ENCODE measurements at places on chromosomes 2 and 18. TPM values are rescaled to one million over a fixed set of nuclear protein-coding genes. Genes with fewer than 3 reads are reported as not detected.

CCDC121 gene
- 0.20 TPM for total RNA-seq

MC2R gene
- total RNA-seq: not detected

ABCG5 gene
- total RNA-seq: not detected

MYO7B gene
- total RNA-seq: not detected

MRPL44 gene
- 42.6 TPM for total RNA-seq

ALK gene
- not detected for total RNA-seq

LCT gene
- total RNA-seq: 0.48 TPM

ESPNL gene
- not detected for total RNA-seq

C2orf15 gene
- total RNA-seq: 0.92 TPM

REG1B gene
- total RNA-seq: not detected

GRCh38 chr2:28394331-28394877 is 1.7 kb downstream of the FOSL2 start:
- DNase-seq: peak; percentile 42

- DNase-seq: no peak
These were observed 23.8 kb downstream of the SMAD4 start for GRCh38 chr18:51053814-51054213.

- no peak for DNase-seq
These were observed 789.7 kb upstream of the SLC39A10 start for GRCh38 chr2:194867328-194867727.

DNA sequence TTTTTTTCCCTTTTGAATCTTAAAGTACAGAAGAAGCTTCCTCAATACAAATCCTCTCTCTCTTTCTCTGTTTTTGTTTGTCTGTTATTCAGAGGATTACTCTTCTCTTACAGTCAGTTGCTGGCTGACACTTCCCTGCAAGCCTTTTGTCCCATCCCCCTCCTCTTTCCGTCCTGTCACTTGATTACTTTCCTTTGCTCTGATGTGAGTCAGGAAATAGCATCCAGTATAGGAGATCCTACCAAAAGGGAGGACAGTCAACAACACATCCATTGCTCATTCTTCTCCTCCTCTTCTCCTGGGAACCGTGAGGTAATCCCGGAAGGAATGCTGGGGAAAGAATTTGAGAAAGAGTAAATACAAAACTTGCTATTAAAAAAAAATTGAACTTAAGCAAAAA is 79.3 kb upstream of the SCN7A start:
- no peak for DNase-seq

GRCh38 chr2:218375212-218375611 is 6.9 kb upstream of the SLC11A1 start:
- DNase-seq: no peak

GRCh38 chr2:232324778-232325177 is 53.8 kb upstream of the ALPP start:
- no peak for DNase-seq

GRCh38 chr2:119808516-119809147 is 48.9 kb downstream of the PTPN4 start:
- DNase-seq: no peak

- DNase-seq: no peak
These were observed 112.9 kb downstream of the LTBP1 start for GRCh38 chr2:33059471-33060156.

DNA sequence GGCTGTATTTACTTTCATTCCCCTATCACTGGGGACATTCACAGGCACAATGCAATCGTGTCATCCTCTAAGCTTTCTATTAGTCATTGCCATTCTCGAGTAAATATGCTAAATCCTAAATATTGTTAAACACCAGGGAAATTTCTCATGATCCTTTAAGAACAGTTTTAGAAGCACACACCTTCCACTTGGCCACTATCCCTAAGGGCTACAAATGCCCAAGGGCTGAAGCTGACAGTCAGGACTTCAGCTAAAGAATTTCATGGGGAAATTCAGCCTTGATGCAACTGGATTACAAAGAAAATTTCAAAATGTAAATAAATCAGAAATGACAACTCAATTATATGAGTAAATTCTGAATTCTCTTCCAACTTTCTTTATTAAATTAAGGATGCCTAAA is 163.1 kb upstream of the PID1 start:
- DNase-seq: no peak

- no peak for DNase-seq
These were observed 18.3 kb downstream of the GYPC start for GRCh38 chr2:126674075-126674744.

DNA sequence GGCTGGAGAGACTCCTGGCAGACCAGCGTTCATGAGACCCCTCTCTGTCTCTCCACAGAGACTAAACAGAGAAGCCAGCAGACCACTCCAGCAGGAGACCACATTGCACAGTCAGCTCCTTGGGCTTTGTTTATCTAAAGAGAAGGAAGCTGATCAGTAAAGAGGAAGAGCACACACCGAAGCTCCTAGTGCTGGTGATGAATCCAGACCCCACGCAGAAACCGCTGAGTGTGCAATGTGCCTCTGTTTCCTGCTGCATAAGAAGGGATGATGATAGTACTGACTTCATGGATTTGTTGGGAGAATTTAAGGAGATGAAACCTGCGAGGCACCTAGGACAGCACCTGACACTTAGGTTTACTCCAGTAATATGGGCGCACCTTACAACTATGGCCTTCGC is 544.1 kb upstream of the ID2 start:
- no peak for DNase-seq

DNA sequence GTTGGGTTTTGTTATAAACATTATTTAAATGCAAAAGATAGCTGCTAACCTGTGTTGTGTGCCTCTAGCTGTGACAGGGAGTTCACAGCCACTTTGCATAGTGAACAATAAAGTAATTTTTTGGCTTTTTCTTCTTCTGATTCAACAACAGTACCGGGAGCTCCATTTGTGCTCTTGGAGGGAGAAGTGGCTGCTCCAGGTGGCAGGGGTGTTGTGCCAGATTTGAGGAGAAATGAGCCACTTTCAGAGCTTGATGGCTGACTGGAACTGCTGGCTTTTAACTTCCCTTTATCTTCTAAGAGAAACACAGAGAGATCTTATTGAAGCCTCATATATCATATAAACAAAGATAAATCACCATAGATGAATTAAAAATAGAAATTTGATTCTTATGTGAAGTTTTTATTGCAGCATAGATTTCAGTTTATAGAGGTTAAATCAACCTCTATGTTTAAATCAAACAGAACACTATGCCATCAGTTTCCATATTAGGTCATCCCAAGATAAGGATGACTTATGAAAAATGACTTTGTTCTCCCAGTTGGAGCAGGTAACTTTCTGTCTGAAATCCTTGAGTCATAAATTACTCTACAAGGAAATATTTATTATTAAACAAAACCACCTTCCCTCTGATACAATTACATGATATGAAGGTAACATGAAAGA is 182.0 kb upstream of the SESTD1 start:
- DNase-seq: no peak

- no peak for DNase-seq
These were observed 29.1 kb downstream of the TMEM131 start for GRCh38 chr2:97966545-97967215.

GRCh38 chr2:60353863-60354262 is 199.6 kb downstream of the BCL11A start:
- no peak for DNase-seq

GRCh38 chr2:12730265-12730664 is 13.5 kb downstream of the TRIB2 start:
- no peak for DNase-seq

DNA sequence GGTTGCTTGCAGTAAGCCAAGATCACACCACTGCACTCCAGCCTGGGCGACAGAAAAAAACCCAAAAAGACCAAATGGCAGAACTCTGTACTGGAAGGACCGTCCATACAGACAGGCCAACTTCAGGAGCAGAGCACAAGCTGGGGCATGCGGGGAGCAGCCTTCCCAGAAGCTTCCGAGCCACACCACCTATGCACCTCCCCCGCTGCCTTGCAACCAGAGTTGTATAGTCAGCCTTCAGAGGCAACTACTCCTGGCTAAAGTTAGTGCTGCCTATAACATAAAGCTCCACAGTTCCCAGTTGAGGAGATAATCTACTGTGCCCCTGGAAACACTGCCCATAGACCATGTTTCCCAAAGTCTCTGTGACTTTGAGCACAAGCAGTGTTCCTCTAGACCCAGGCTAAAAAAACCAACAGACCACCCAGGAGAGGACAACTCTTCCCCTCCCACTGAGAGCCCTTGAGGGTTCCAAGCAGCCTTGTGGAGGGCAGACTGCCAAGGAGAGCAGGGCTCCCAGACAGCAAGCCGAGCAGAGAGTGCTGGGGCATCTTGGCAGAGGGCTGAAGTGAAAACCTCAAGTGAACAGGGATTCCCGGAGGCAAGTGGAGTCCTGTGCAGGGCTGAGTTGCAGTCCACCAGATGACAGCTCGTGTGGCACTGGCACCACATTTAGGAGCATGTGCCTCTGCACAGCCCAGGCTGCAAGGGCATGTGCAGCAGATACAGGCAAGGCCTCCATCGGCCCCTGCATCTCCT is 6.8 kb downstream of the SFT2D3 start:
- DNase-seq: no peak

DNA sequence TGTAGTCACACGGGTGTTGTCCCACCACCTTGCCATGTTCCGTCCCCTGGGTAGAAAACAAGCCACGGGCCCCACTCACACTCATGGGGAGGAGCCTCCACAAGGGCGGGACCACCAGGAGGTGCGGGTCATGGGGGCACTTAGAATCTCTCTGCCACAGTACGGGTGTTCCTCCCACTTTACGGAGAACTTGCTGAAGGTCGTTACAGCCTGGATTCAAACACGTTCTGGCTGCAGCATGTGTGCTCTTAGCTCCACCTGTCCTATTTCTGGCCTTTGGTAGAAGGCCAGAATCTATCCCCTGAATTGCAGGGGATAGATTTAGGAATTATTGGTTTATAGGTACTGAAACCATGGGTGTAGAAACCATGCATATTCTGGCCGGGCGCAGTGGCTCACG is 14.9 kb upstream of the CEP192 start:
- DNase-seq: no peak

DNA sequence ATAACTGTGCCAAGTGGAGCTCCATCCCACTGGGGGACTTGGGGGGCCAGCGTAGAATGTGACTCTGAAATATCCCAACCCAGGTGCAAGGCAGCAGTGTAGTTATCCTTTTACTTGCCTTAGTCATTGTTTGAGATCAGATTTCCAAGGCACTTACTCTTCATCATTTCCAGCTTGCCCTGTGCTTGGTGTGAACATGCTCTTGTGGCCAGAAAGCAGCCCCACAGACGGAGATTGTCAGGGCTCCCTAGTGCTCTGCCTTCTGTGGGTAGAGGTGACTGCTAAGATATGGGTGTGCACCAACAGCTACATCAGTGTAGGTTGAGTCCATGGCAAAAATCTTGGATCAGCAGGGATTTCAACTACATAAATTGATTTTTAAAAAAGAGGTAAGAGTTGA is 2010.0 kb upstream of the PIK3C3 start:
- no peak for DNase-seq

GRCh38 chr2:197869501-197870111 is 65.2 kb downstream of the PLCL1 start:
- DNase-seq: no peak
